Activated T-cell treated with anti-CD3 and anti-CD28 coated beads, Interleukin-2, amount 50 U/mL, for 48 hours (primary cell): ENCODE measurements at places on chromosomes 5 and 9.

- DNase-seq = no peak
These were observed 289.1 kb upstream of the EDIL3 start for GRCh38 chr5:84673785-84674184.

DNA sequence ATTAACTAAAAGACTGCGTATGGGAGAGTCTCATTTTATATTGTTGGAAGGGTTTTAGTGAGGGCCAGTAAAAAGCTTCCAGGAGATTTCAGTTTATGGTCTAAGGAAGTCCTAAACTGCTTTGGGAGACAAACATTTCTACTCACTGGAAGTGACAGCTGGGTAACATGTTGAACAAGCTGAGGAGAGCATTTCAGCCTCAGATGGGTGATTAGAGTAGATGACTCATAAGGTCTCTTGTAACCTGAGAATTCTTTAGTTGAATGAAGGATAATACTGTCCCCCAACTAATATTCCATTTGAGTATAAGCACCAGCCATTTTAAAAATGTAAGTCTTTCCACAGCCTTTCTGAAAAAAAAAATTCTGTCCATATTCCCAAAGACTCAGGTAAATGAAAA, 218.0 kb upstream of the C9orf72 start:
- no peak for DNase-seq

GRCh38 chr9:123407217-123407851, 51.3 kb downstream of the CRB2 start:
- no peak for DNase-seq

DNA sequence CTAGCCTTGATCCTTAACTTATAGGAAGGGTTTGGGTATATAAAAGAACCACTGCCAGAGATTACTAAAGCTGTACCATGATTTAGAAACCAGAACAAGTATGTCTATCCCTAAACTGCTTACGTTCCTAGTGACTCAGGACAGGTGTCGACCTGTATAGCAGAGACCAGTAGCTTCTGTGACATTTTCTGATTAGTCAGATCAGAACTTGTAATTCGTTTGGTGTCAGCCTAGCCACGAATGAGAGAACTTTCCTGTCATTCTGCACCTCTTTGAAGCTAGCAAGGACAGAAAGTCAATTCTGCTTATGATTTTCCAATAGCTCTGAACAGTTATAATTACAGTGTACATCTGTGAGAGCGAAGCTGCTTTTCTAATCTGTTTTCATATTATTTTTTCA, 39.5 kb downstream of the PRKACG start:
- DNase-seq = no peak

DNA sequence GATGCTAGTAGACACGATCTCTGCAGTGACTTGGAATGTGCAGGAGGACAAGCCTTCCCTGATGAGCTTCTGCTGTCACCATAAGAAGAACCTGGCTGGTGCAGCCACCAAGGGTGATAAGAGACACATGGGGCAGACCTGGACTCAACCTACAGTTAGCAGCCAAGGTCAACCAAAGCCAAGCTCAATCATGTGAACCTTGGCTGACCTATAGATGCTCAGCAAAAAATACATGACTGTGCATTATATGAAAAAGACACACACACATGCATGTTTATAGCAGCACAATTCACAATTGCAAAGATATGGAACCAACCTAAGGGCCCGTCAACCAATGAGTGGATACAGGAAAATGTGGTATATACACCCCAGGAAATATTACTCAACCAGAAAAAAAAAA, 86.9 kb downstream of the TARS1 start:
- no peak for DNase-seq

DNA sequence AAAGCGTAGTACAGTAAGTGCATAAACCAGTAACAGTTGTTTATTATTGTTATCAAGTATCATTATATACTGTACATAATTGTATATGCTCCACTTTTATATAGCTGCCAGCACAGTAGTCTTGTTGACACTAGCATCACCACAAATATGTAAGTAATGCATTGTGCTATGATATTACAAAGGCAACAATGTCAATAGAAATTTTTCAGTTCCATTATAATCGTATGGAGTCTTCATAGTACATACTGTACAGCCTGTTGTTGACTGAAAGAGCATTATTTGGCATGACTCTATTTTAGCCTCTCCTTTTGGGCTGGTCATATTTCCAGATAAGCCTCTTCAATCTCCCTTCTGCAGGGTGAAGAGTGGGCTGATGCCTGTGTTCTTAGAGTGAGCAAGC, 40.4 kb downstream of the CFAP95 start:
- no peak for DNase-seq

- DNase-seq = no peak
These were observed 191.8 kb downstream of the SLF1 start for GRCh38 chr5:94810281-94810680.

DNA sequence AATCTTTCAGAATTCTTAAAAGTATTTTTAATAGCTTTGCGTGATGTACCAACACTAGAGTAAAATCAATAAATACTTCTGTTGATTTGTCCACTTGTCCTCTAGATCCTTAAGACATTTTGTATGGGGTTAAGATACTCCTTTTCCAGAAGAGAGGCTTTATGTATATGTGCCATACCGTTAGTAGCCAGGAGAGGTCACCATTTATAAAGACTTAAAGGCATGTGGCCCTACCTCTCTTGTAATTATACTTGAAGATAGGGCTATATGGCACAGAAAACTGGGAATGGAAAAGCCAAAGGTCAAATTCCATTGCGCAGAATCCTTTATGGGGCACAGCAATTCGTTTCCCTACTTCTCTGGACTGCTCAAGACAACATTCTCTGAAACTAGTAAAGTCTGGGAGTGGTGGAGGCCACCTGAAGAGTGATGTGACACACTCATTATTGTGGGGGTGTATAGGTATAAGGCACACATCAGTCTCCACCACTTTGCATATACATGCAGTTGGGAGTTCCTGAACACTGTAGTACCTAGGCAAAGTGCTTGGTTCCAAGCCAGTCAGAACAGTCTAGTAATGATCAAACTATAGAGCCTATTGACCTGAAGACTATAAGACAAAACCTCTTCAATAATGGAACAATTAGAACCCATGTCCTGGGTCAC, 140.1 kb upstream of the FBXL17 start:
- DNase-seq = no peak

- DNase-seq = no peak
These were observed 195.7 kb downstream of the CRB2 start for GRCh38 chr9:123551734-123552133.

- no peak for DNase-seq
These were observed at the start of gene ARSI for GRCh38 chr5:150302301-150303069. Gene ARSI, minus strand, starts transcription at chr5:150302905. Its CDS starts 532 bp downstream, at chr5:150302373.

DNA sequence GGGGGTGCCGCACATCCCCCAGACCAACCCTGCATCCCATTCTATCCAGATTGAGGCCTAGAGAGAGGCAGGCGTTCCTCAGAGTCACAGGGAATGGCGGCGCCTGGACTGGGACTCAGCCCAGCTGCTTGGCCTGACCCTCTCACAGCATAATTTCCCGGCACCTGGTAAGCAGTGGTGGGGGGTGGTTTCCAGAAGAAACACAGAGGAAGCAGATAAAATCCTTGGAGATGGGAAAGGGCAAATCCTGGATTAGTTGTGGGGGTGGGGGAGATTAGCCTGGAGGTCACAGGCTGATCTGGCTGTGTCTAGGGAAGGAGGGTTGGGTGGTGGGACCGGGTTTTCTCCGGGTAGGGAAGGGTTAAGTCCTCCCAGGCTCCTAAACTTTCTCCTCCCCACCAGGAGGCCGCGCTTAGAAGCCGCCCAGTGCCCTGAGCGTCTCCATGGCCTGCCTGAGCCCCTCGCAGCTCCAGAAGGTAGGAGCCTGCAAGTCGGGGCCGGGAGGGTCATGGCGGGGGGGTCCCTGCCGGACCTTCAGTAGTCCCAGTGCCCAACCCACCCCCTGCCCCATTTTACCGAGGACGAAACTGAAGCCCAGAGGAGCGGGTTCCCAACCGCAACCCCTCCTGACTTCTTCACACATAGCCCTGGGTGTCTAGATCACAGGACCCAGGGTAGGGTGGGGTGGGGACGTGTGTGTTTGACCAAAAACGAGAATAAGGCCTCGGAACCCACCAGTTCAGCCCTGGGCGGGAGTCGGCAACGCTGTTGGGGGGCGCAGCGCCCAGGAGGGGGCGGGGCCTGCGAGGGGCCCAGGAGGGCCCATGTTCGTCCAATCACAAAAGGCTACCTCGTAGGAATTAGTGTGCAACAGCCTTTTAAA, 1.3 kb downstream of the PHYHD1 start:
- DNase-seq = no peak

GRCh38 chr5:69414885-69415583, at the start of gene MARVELD2:
Gene MARVELD2, plus strand, starts transcription at chr5:69415116. Its CDS starts 4,270 bp downstream, at chr5:69419386.
- peak; percentile 49 for DNase-seq

- DNase-seq = no peak
These were observed 25.9 kb downstream of the KIF2A start for GRCh38 chr5:62331921-62332320.

- DNase-seq = no peak
These were observed 55.9 kb upstream of the IL6ST start for GRCh38 chr5:56050551-56051255.

DNA sequence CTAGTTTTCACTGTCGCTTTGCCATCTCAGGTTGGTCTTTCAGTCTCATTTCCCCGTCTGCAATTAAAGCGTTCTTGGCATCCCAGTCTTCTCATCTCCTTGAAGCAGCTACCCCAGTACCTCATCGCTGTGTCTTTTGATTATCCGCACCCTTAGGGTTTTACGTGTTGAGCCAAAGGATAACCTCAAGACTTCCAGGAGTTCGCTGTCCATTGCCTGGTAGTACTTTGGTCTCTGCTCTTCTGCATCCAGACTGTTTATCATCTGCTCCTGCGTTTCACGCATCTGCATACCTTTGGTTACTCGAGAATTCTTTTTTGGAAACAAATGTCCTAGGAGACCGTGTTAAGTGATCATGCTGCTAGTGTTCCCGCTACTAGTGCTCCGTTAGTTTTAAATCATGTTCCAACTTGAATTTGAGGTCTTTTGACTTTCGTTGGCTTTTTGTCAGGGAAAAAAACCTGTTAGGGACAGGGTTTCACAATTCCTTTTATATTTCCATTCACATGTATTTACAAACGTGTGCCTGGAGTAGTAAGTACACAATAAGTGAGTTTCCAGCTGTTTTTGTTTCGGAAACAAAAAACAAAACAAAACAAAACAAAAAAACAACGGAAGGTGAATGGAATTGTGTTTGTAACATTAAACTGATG, 888 bp downstream of the RABGAP1 start:
- no peak for DNase-seq

GRCh38 chr5:34553581-34553980, 102.5 kb upstream of the RAI14 start:
- DNase-seq = no peak

DNA sequence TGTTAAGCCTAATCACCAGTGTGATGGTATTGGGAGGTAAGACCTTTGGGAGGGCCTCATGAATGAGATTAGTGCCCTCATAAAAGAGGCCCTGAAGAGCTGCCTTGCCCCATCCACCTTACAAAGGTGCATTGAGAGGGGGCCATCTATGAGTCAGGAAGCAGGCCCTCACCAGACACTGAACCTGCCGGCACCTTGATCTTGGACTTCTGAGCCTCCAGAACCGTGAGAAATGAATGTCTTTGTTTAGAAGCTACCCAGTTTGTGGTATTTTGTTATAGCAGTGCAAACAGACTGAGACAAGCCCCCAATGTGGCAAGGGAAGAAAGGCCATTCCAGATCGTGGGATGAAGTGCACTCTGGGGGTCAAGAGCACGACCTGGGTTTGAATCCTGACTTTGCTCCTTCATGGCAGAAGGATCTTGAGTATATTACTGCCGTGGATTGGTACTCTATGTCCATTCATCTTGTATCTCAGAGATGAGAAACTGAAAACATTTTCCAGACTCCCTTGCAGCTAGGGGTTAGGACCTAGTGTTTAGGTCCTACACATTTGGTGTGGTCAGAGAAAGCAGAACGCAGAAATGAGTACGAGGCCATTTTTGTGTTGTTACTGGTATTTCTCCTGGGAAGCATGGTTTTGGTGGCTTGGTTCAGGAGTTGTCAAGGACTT, 86.7 kb downstream of the PTCH1 start:
- DNase-seq = peak; percentile 4

DNA sequence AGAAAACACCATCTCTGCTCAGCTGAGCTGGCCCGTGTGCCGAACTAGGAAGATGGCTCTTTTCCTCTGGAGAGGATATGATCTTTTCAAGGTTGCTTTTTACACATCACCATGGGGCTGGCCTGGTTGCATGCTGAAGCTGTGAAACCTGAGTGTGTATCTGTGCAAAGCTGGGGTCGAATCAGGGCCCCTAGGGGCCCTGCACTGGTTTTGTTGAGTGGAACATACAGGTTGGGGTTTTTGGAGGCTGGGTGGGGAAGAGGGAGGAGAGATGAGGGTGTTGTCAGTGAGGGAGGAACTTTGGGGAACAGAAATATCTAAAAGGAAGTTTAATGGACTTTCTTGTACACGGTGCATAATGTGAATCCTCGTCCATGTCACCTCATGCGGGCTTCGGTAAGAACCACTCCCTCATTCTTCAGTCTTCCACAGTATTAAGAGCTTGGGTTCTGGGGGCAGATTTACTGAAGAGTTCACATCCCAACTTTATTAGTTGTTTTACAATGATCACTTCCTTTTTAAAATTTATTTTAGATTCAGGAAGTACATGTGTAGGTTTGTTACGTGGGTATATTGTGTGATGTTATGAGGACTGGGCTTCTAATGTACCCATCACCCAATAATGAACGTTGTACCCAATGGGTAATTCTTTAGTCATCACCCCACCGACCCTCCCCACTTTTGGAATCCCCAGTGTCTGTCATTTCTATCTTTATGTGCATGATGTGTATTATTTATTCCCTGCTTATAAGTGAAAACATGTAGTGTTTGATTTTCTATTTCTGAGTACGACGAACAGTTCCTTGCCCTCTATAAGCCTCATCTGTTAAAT, 238.2 kb downstream of the NR3C1 start:
- no peak for DNase-seq

GRCh38 chr5:139494832-139495231, 12.3 kb upstream of the STING1 start:
- no peak for DNase-seq

DNA sequence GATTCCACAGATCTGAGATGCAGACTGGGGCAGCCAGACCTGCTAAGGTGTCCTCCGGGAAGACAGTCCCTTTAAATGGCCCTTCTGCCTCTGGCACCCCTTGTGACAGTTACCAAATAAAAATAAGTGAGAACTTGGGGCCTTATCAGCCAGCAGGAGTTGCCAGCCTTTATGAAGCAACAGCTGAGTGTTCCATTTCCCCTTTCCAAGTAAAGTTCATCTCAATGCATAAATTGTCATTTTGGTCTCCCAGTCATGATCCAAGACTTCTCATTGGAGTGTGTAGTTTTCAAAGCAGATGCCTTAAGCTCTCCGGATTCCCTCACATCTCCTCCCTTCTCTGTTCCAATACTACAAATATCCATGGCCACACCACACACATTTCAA, 4.1 kb downstream of the PTCH1 start:
- no peak for DNase-seq

- DNase-seq = peak; percentile 24
These were observed 57.0 kb downstream of the C9orf153 start for GRCh38 chr9:86202338-86202882.

- no peak for DNase-seq
These were observed 106.3 kb upstream of the NR3C1 start for GRCh38 chr5:143509758-143510221.

DNA sequence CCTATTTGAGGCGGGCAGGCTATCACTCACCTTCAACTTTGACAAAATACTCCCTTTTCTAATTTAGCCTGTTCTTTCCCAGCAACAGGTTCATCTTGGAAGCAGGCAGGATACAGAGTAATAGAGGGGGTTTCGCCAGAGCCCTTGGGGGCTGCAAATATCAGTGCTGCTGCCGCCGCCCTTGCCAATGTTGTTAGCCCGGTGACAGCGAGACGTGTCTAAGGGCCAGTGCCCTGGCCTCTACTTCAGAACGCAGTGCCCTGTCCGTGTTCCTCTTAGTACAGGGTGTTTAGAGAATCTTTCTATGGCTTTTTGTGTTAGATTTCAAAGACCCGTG, 703 bp downstream of the FAM120AOS start:
- peak; percentile 34 for DNase-seq
